ENCODE measurements at places on chromosomes 5 and 9. TPM values are rescaled to one million over a fixed set of nuclear protein-coding genes. Genes with fewer than 3 reads are reported as not detected.

PLAC8L1 gene
- 0.52 TPM for polyA plus RNA-seq

OTULINL gene
- polyA plus RNA-seq: 0.29 TPM

FAM169A gene
- polyA plus RNA-seq: not detected

FOXD4L3 gene
- polyA plus RNA-seq: not detected

ESM1 gene
- 0.06 TPM for polyA plus RNA-seq

- no peak for DNase-seq
Measured at GRCh38 chr5:77935506-77936364, 159.6 kb upstream of the TBCA start.

- DNase-seq: no peak
Measured at GRCh38 chr9:69499407-69499806, 172.8 kb downstream of the APBA1 start.

DNA sequence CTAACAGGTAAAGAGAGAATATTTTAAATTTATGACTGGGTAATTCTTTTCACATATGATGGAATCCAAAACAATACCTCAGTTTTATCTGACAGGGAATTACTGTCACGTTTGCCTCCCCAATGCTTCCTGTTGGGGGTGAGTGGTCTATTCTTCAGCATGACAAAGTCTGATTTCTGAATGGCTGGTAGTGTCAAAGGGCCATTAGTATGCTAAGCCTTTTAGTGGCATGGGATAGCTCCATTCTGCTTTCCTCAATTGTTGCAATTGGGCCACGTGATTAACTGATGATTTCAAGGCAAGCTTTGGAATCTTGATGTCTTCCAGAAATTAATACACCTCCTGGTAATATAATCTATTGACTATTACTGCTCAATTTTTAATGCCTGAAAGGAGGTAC is 14.7 kb upstream of the NDUFS4 start:
- no peak for DNase-seq

DNA sequence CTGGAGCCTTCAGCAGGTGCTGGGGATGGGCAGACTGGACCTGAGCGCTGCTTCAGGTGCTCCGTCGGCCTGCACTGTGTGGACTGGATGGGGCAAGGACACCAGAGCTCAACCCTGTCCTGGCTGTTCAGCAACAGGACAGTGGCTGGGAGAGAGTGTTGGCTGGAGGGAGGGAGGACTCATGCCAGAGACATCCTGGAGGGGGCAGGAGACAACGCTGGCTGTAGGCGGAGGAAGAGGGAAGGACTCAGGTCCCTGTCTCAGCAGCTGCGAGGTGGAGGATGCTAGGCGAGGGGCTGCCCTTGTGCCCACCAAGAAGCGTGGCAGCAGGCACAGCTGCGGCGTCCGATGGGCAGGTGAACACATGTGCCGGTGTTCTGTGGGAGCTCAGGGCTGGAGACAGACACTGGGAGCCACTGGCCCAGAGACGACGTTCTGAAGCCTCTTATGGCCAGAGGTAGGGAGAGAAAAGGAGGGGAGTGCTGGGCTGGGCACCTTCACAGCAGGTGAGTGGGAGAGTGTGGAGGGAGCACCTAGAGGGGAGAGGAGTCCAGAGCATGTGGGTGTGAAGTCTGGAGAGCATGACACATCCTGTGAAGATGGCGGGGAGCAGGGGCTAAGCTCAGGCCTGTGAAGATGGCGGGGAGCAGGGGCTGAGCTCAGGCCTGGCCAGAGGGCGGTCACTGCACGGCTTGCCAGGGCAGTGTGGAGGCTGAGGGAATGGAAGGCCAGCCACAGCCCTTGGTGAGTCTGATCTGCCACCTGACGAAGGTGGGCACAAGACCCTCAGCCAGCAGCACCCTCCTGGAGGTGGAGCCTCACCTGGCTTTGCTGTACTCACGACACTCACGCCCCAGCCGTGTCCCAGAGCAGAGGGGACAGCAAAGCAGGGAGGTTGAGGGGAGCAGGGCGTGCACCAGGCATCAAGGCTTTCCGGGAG is 79.1 kb upstream of the FCN1 start:
- DNase-seq: no peak

DNA sequence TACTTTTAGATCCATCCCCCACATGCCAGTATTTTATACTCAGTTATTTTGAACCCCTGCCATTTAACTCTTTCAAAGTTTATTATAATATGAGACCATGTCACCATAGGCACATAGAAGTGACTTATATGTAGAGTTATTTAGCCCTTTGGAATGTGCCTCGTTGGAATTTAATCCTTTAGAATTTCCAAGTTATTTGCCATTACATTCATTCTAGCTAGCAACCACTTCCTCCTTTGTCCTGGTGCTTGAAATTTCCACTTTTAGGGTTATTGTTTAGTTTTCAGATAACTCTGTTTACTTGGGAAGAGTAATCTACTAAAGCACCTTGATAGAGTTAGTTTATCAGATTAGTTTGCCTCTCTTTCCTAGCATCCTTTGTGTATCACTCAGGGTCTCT is 82.8 kb upstream of the TLE1 start:
- no peak for DNase-seq

DNA sequence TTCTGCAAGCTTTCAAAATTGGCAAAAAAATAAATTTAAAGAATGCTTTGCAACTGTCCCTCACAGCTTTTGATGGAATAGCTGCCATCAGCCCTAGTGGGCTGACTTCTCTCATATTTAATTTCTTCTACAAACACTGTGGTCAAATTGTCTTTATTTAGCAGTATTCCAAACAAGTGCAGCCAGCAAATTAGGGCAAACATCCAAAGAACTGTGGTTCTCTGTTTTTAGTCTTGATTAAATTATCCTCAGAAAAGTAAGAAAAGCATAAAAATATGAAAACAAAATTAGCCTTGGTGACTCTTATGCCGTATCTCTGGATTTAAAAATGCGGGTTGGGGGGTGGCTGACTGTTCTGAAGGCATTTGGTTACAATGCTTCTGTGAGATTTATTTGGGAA is 95.8 kb upstream of the RETREG1 start:
- DNase-seq: no peak

GRCh38 chr5:81146031-81146430 is 87.1 kb upstream of the CKMT2 start:
- DNase-seq: no peak

DNA sequence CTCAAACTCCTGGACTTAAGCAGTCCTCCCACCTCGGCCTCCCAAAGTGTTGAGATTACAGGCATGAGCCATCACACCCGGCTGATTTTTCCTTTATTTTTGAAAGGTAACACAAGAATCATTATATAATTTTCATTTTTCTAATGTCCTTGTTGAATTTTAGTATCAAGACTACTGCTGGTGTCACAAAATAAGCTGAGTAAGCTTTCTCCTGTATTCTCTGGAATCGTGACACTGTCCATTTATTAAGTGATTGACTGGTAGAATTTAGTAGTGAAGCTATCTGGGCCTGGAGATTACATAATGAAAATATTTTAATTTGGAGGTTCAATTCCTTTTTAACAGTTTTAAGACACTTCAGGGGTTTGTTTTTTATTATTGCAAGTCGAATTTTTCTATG is 9.5 kb downstream of the CDK20 start:
- DNase-seq: no peak
